T-cell (primary cell): ENCODE measurements at places on chromosomes 12 and 14.

GRCh38 chr14:32692441-32692840, 246.2 kb upstream of the NPAS3 start:
- H3K27ac ChIP-seq, result no peak overlapping the region
- DNase-seq, result no peak
- H3K36me3 ChIP-seq, result no peaks in the 10 kb centered on the region

- no peak overlapping the region for H3K27ac ChIP-seq
- peaks cover 6% of the 10 kb centered on the region for H3K4me1 ChIP-seq
- no peak overlapping the region for H3K4me3 ChIP-seq
- H3K36me3 ChIP-seq, result no peaks in the 10 kb centered on the region
Measured at GRCh38 chr14:52701223-52701622, 5.8 kb upstream of the PSMC6 start.

- H3K4me3 ChIP-seq, result no peak overlapping the region
- no peaks in the 10 kb centered on the region for H3K27me3 ChIP-seq
- H3K36me3 ChIP-seq, result no peaks in the 10 kb centered on the region
- H3K4me1 ChIP-seq, result no peaks in the 10 kb centered on the region
Measured at GRCh38 chr12:18810537-18811253, 72.8 kb downstream of the CAPZA3 start.

- no peak overlapping the region for H3K27ac ChIP-seq
- DNase-seq, result no peak
- no peak overlapping the region for H3K4me3 ChIP-seq
- no peaks in the 10 kb centered on the region for H3K27me3 ChIP-seq
Measured at GRCh38 chr12:45409966-45410365, 194.1 kb downstream of the ANO6 start.

- no peaks in the 10 kb centered on the region for H3K36me3 ChIP-seq
- H3K4me3 ChIP-seq, result no peak overlapping the region
- no peak for DNase-seq
Measured at GRCh38 chr14:24659916-24660570, 26.1 kb upstream of the GZMB start.

DNA sequence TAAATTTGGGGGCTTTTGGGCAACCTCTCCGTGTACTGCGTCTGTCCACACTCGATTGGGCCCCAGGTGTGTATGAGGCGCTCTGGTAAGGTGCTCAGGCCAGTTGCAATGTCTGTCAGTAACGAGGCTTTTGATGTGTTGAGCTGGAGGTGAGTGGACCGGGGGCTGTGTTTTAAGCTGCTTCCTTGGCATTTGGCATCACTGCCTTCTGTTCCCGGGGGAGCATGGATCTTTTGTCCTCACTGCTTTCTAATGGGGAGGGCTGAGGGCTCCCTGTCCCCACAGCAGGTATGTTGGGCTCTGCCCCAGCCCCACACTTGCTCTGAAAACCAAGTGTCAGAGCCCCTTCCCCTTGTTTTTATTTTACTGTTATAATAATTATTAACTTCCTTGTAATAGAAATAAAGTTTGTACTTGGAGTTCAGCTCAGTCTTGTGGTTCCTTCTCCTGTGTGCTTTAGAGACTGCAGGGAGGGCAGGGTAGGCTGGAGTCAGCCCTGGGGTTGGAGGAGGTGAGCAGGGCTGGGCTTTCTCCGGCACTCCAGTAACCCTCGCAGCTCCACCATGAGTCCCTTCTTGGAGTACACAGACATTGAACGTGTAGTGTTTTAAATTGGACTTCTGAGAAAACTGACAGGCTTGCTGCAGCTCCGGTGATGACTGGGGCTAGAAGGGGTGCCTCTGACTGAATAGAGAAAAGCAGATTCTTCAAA, 28.0 kb downstream of the TRAFD1 start:
- no peak overlapping the region for H3K4me3 ChIP-seq
- H3K27ac ChIP-seq, result no peak overlapping the region
- peaks cover 13% of the 10 kb centered on the region for H3K36me3 ChIP-seq
- DNase-seq, result no peak
- peaks cover 3% of the 10 kb centered on the region for H3K4me1 ChIP-seq

- peaks cover 6% of the 10 kb centered on the region for H3K4me1 ChIP-seq
- no peak overlapping the region for H3K4me3 ChIP-seq
- H3K27ac ChIP-seq, result no peak overlapping the region
- H3K27me3 ChIP-seq, result no peaks in the 10 kb centered on the region
- H3K36me3 ChIP-seq, result peaks cover 6% of the 10 kb centered on the region
Measured at GRCh38 chr14:59293935-59294661, 105.6 kb downstream of the DAAM1 start.

DNA sequence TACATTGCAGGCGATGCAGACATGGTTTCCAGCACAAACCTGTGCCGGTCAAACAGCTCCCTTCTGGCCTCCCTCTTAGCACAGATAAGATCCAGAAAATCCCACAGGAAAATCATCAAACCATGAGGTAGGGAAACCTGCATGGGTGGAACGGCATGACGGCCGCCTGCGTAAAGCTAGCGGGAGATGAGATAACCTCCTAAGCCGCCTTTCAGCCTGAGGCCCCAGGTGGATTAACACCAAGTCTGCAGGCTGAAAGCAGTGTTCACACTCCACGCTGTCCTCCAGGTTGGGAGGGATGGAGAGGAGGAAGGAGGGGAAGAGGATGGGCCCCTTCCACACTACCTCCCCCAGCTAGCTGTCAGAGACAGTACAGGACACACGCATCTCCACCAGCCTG, 63.8 kb downstream of the TSPAN11 start:
- no peaks in the 10 kb centered on the region for H3K36me3 ChIP-seq
- peaks cover 9% of the 10 kb centered on the region for H3K27me3 ChIP-seq
- H3K27ac ChIP-seq, result no peak overlapping the region
- no peaks in the 10 kb centered on the region for H3K4me1 ChIP-seq

DNA sequence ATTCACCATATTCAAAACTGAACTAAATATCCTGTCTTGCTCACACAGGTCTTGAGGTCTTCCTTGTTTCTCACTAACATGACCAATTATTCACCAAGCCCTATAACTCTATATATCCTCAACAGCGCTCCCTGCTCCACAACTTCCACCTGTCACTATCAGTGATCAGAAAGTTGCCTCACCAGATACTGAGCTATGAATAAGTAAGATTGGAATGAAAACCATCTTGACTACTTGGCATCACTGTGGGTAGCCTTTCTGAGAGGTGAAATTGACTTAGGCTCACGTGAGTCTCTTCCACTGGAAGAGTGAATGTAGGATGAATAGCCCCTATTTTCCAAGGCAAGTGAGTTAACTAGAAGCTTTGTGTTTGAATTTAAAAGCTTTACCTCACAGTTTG, 167.1 kb downstream of the PIK3C2G start:
- no peaks in the 10 kb centered on the region for H3K36me3 ChIP-seq
- no peak overlapping the region for H3K27ac ChIP-seq
- no peak overlapping the region for H3K4me3 ChIP-seq

- H3K27ac ChIP-seq, result no peak overlapping the region
- no peaks in the 10 kb centered on the region for H3K36me3 ChIP-seq
- no peaks in the 10 kb centered on the region for H3K27me3 ChIP-seq
- no peak for DNase-seq
Measured at GRCh38 chr14:95835121-95835730, 41.4 kb upstream of the TUNAR start.

GRCh38 chr12:113473942-113474341, 2.3 kb upstream of the LHX5 start:
- H3K4me3 ChIP-seq, result no peak overlapping the region
- peaks cover 3% of the 10 kb centered on the region for H3K4me1 ChIP-seq
- H3K36me3 ChIP-seq, result no peaks in the 10 kb centered on the region
- peaks cover 92% of the 10 kb centered on the region for H3K27me3 ChIP-seq
- DNase-seq, result no peak

DNA sequence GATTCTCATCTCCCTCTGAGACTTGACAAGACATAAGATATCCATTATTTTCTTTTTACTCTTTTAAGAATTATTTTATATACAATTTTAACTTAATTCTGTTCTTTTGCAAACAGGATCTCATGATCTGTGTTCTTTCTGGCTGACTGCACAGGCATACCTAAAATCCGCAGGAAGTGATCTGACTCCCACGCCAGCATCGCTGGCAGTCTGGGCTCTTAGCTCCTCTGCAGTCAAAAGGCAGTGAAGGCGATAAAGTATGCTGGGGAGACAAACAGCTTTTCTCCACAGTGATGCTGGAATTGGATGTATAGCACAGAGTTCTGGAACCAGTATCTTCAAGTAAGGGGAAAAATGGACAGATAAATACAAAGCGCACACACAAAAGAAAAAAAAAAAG, 52.4 kb downstream of the DICER1 start:
- no peak for DNase-seq
- H3K4me1 ChIP-seq, result no peaks in the 10 kb centered on the region
- no peak overlapping the region for H3K27ac ChIP-seq

DNA sequence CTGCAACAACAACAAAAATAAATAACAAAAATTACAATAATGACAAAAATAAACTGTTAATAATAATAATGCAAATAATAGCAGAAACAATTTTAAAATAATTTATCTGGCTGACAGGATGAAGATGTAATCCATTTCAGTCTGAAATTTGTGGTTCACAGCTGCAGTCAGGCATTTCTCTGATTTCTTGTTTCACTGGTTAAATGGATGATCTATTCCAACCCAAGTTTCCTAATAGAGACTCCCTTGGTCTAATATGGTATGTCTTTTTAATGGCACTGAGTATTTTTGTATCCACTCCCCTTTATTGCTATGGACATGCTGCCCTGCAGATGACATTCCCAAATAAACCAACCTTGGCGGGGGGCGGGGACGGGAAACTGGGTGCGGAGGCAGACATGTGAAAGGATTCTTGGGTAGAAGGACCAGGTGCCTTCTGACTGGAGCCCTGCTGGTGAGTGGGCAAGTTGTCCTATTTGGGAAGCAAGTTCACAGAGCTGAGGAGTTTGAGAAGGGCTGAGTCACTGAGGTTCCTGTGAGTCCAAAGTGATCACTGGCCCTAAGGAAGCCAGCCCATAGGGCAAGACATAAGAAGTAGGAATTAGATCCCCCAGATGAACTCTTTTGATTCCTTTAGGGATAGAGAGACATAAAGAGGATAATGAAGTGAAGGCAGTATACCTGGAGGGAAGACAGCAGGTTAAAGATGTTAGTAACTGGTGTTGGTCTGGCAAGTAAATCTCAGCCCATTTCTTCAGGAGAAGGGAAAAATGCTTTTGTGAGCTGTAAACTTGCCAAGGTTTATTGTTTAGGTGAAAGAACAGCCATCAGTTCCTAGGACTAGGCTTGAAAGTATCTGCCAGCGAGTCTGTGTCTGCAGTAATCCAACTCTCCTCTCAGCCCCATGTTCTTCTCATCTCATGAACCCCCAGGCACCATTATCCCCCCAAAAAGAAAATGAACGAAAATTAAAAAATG, 14.5 kb downstream of the FOXG1 start:
- H3K27me3 ChIP-seq, result peaks cover 19% of the 10 kb centered on the region
- no peak for DNase-seq
- no peak overlapping the region for H3K4me3 ChIP-seq
- no peaks in the 10 kb centered on the region for H3K36me3 ChIP-seq

DNA sequence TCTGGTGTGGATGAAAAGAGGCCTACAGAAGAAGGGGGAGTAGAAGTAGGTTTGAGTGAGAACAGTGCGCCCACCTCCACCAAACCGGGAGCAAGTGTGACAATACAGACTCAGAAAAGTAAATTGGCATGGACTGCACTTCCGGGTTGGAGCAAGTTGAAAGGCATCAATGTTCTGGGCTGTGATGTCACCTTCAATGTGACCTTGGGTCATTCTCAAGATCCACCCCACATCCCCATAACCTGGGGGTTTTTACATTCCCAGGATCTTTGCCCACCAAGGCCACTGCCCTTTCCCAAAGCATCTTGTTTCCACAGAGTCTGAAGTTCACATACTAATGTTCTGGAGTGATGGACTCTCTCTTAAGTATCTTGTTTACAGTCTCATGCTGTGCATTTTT, 5.3 kb upstream of the GZMB start:
- peaks cover 9% of the 10 kb centered on the region for H3K27me3 ChIP-seq
- no peak for DNase-seq
- no peaks in the 10 kb centered on the region for H3K36me3 ChIP-seq

GRCh38 chr12:111426344-111427185, 20.8 kb downstream of the SH2B3 start:
- DNase-seq, result peak; percentile 63
- H3K27ac ChIP-seq, result peak overlapping the region; percentile 84
- H3K27me3 ChIP-seq, result no peaks in the 10 kb centered on the region
